ENCODE measurements at places on chromosomes 4 and X. TPM values are rescaled to one million over a fixed set of nuclear protein-coding genes. Genes with fewer than 3 reads are reported as not detected.

DNA sequence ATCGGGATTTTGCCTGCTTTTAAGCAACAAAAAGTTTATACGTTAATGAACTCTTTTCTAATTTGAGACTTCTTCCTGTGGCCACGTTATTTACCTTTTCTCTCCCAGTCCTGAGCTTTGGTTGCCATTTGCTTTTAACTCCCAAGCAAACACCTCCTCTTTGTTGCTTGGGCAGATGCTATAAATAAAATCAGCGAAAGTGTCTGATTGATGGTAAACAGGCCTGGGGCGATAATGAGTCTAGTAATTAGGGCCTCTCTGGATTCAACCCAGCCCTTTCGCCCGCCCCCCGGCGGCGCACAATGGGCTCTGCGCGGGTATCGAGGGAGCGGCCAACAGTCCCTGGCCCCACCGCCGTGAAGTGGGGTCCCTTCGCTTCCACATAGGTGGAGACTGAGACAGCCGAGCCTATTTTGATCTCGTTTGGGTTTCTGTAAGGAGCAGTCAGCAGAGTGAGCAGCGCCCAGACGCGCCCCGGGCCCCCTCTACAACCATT lies 790 bp downstream of the CLGN start:
- DNase-seq: no peak

F8A3 gene
- 14.9 TPM for polyA plus RNA-seq

DNA sequence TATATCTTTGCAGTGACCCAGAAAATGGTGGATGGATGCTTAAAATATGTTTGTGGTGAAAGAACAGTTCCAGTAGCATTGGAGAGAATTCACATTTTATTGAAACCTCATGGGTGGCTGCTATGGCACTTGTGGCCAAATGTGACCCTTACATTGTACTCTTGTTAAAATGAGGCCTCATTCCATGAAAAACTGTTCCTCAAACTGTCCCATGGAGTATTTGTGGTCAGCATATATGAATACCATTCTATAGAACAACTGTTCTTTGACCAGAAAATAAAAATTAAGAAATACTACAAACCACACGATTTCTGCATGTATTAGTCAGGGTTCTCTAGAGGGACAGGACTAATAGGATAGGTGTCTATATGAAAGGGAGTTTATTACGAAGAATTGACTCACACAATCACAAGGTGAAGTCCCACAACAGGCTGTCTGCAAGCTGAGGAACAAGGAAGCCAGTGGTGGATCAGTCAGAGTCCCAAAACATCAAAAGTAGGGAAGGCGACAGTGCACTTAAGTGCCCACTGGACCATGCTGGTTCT lies 35.1 kb downstream of the GEMIN8 start:
- DNase-seq: no peak

LRIT3 gene
- polyA plus RNA-seq: 0.51 TPM

DNA sequence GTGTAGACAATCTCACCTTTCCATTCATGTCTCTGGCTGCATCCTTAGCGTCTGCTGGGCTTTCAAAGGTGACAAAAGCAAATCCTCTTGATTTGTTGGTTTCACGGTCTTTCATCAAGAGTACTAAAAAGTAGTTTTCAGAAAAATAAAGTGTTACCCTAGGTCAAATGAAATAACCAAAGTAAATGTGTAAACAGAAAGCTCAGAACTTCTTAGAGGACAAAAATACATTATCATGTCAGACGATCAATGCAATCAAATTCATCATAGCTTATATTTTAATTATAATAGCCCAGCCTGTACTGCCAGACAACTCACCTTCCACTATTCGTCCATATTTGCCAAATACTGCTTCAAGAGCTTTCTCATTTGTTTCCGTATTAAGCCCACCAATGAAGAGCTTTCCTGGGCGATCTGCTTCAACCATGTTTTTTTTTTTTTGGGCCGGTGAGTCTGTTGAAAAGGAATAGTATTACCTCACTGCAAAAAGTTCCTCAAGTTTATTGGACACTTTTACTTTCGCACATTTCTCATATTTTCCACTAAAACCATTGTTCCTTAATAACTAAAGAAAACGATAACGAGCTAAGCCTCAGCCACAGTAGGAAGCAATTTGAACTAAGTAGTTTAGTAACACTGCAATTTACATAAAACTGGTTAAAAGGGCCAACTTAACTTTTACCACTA lies 1.4 kb downstream of the RBMX start:
- DNase-seq: no peak

DNA sequence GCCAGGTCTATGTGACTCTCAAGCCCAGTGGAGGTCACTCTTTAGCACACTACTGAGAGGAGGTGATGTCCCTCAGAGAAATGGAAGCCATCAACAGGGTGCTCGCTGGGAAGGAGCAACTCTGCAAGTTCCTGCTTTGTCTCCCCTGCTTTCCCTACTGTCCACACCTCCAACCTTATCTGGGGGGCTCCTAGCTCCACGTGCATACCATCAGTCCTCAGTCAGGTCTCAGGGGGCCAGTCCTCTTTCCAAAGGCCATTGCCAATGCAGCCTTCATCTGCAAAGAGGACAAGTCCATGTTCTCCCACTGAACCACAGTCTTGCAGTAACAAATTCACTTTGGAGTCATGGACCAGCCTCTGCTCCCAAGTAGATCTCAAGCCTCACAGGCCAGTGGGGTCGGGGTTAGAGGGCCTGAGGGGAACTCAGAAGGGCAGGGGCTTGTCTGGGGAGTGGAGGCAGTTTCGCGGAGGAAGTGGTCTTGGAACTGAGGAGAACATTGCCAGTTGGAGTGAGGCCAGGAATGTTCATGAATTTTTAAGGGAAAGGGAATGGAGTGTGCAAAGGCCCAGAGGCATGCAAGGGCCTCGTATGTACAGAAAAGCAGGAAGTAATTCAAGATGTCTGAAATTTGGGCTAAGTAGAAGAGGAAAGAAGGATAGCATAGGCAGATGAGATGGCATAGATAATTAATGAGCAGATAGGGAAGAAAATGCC lies 8.9 kb downstream of the RTL5 start:
- no peak for DNase-seq

GRCh38 chr4:86891762-86892635 lies at the start of gene C4orf36:
TSS of gene C4orf36 (minus strand) at chr4:86892422. CDS start at chr4:86891520, 902 bp downstream.
- DNase-seq: no peak

- no peak for DNase-seq
These were observed 56.9 kb upstream of the ADRA2C start for GRCh38 chr4:3709061-3709845.

HAND2 gene
- polyA plus RNA-seq: not detected

DNA sequence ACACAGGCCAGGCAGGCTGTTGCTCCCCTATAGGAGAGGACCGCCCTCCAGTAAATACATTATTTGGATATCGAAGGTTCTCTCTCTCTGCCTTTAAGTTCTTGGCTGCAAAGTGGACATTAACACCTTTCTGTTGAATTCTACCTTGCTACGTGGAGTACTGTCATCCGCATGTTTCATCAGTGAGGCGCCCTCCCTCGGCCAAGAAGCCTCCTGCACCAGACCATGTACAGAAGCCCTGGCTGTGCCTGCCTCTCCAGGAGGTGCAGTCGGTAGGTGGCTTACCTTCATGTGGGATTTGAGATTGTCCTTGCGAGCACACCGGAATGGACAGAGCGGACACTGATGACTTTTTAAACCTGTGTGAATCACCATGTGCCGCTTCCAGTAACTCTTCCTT lies 46.7 kb downstream of the ZNF827 start:
- DNase-seq: no peak

DNA sequence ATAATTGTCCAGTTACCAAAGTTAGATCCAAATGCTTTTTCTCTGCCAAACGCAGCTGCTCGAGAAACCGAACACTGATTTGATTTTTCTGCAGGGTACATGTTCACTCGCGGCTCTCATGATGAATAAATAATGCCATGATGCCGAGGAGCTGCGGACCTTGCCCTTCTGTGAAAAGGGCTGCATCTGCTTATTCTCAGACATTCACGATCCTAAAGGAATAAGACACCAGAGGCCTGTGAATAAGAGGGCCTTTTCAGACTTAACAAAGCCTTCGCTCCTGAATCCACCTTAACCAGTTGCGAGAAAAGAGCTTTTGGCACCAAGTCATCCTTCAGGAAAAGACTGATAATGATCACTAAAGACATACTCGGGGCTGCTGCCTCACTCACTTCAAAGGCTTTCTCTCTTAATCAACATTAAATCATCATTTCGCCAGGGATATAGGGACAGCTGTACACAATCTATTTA lies 147.5 kb downstream of the FBXO8 start:
- DNase-seq: no peak

DNA sequence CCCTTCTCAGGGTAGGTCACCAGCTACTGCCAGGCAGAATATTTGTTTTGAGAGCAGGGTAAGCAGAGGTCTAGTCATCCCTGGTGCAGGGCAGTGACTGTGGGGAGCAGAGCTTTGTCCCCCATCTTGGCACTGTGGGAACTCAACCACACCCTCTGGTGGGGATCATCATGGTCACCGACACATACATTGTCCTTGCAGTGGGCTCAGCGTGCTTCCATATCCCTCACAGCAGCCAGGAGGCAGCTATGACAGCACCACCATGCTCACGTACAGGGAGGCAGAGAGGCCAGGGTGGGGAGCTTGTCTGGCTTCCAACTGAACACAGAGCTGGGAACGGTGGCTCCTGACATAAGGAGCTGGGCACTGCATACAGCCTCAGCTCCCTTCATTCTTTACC lies 102.3 kb downstream of the ENPP6 start:
- DNase-seq: no peak

DNA sequence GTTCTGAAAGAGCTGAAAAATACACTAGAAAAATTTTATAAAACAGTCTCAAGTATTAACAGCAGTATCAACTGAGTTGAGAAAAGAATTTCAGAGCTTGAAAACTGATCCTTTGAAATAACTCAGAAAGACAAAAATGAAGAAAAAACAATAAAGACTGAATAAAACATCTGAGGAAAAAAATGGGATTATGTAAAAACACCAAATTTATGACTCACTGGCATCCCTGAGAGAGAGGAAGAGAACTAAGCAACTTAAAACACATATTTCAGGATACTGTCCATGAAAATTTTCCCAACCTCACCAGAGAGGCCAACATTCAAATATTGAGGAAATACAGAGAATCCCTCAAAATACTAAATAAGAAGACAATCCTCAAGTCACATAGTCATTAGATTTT lies 22.9 kb downstream of the PABPC4L start:
- DNase-seq: no peak

CT55 gene
- polyA plus RNA-seq: 0.29 TPM

TDO2 gene
- polyA plus RNA-seq: 2.7 TPM

GPRIN3 gene
- 6.5 TPM for polyA plus RNA-seq

DNA sequence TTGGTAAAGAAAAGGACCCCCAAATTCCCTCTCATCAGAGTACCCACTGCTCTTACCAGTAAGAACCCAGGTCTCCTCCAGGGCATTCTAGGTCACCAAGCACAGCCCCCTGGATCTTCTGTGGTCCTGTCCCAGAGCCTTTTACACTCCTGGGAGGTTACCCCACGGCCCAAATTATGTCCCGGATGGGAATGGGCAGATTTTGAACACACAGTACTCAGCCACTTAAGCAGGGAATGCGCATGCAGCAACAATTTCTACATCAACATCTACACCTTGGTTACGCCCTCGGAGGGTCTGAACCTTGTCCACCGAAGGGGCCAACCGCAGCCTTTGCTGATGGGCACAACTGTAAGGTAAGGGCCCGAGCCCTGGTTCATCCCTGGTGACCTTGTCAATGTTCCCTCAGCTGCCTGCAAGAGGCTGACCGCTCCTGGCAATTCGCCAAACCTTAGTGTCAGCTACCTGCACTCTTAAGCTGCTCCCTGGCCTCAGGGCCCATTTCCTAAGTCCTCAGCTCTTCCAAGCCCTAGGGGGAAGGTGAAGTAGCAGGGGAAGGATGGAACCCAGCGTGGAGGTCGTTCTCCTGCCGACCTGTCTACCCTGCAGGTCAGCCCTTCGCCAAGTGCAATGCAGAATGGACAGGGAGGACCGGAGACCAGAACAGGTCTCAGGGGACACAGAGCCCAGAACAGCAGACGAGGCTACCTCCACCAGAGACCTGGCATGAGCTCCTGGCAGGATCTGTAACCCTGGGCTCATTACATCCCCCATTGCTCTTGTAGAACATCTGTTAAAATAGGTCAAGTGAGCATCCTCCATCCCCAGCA lies 5.9 kb downstream of the TIMP1 start:
- DNase-seq: no peak

GRCh38 chrX:64291123-64291522 lies 60.7 kb upstream of the ASB12 start:
- DNase-seq: no peak

- DNase-seq: no peak
These were observed 578.7 kb downstream of the BCOR start for GRCh38 chrX:39519030-39519488.

DNA sequence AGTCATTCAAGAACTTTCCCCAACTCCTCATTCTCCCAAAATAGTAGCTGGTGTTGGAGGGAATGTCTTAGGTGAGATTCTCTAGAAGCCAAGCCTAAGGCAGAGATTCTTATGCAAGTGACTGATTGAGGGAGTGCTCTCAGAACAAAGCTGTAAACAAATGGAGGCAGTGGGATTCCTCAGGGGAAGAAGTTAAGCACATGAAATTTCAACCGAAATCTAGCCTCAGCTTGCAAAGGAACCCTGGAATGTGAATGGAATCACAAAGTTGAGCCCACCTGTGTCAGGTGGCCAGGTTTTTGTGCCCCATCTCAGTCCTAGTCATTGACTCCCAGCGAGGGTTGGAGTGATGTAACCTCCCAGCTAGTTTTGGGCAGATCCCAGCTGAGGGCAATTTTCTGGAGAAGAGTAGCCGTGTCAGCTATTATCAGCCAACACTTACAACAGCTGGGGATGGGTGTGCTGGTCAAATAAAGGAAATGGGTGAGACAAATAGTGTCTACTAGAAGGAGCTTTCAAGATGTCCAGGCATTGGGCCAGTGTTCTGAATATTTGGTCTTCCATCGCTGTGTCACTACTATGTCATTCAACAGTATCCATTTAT lies 29.7 kb upstream of the FGF2 start:
- no peak for DNase-seq

GRCh38 chrX:38276089-38276488 lies 51.2 kb downstream of the RPGR start:
- DNase-seq: no peak

DAPP1 gene
- 1.2 TPM for polyA plus RNA-seq

DNA sequence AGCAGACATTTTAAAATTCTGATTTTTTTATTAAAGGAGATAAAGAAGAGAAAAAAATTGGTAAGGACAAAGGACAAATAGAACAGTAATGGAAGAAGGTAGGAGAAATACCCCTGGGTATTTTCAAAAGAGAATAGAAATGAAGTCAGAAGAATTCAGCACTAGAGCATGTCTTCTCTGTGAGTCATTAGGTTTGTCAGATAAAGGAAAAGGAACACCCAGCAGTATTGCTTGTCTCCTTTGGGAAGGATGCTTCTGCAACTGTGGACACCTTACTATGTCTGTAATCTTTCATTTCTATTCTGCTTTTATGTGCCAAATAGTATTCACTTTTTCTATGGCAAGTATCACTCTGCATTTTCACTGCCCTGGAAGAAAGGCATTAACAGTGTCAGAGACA lies 24.0 kb upstream of the PCDH7 start:
- DNase-seq: no peak

BEX4 gene
- polyA plus RNA-seq: 175 TPM

GRCh38 chr4:99669084-99669483 lies 11.5 kb upstream of the C4orf54 start:
- DNase-seq: no peak
